Stimulated activated CD4-positive, alpha-beta T cell treated with anti-CD3 and anti-CD28 coated beads, Interleukin-12 subunit alpha, Interleukin-12 subunit beta, amount 100 ng/mL, for 24 hours (primary cell): ENCODE measurements at places on chromosomes 3 and 15.

DNA sequence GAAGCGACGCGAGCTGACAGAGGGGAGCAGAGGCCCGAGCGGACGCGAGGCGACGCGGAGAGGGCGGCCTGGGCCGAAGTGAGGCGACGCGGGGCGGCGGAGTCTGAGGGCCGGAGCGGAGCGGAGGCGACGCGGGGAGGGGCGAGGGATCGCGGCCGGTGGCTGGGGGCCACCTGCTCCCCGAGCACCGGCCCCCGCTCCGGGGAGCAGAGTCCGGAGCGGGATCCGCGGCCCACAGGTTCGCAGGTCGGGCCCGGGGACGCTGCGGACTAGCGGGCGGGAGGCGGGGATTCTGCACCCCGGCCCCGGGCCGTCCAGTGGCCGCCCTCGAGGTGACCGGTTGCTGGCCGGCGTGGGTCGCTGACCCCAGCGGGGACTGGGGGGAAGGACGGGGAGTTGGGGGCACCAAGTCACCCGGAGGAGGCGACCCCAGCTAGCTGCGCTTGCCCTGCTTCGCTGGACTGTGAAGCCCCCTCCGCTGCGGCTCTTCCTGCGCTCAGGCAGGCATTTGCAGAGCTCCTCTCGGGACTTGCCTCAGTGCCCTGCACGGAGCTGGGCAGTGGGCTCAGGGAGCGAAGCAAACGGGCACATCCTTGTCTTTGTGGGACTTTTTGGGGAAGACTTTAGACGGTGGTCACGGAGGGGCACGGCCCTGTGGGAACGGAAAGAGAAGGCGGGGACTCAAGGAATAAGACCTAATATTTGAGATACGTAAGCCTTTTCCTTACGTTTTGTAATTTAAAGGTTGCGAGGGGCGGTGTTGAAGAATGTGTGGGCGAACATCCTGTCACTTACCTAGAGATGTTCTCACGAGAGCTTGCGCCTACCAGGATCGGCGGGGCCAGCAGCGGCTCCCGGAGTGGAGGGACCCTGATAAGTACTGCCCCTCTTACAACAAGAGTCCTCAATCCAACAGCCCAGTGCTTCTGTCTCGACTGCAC, 566 bp downstream of the HMCES start:
- peak; percentile 20 for DNase-seq

- DNase-seq: no peak
These were observed 153.0 kb downstream of the UBE2E2 start for GRCh38 chr3:23356169-23356568.

DNA sequence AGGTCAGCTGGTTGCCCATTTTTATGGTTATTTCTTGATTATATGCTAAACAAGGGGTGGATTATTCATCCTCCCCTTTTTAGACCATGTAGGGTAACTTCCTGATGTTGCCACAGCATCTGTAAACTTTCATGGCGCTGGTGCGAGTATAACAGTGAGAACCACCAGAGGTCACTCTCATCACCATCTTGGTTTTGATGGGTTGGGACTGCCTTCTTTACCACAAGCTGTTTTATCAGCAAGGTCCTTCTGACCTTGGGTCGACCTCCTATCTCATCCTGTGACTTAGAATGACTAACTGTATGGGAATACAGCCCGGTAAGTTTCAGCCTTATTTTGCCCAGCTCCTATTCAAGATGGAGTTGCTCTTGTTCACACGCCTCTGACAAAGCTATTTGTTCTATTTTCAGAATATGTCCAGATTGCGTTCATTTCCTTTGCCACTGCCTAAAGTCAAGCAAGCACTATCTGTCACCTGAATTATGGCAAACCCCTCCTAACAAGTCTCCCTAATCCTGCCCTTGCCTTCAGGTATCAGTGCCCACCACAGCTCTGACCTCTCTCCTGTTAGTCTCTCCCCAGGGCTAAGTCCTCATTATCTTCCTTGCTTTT, 308.5 kb downstream of the ROBO2 start:
- DNase-seq: no peak

- no peak for DNase-seq
These were observed 128.8 kb upstream of the OSTN start for GRCh38 chr3:191070201-191070600.

- DNase-seq: no peak
These were observed 50.5 kb upstream of the KCNMB2 start for GRCh38 chr3:178485756-178486155.

DNA sequence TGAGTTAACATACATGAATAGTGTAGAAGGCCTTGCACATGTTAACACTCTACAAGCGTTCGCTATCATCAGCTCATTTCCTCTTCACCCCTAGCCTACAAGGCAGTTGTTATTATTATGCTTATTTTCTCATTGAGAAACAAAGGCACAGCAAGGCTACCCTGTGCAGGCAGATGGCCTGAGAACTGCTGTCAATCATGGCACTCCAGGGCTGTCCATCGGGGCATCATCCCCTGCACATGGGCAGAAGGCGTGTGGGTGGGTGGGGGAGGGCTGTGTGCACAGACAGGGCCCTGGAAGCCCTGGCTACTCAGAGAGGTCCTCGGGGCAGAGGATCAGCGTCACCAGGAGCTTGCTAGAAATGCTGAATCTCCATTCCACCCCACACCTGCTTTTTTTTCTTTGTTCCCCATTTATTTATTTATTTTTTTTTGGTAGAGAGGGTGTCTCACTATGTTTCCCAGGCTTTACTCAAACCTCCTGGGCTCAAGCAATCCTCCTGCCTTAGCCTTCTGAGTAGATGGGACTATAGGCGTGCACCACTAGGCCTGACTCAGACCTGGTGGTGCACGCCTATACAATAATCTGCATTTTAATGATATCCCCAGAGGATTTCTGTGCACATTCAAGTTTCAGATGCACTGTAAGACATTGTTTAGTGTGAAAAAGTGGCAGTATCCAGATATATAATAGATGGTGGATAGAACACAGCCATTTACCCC, 9.6 kb upstream of the ZXDC start:
- DNase-seq: no peak

GRCh38 chr3:9818666-9819335, 8.7 kb downstream of the TTLL3 start:
- no peak for DNase-seq

DNA sequence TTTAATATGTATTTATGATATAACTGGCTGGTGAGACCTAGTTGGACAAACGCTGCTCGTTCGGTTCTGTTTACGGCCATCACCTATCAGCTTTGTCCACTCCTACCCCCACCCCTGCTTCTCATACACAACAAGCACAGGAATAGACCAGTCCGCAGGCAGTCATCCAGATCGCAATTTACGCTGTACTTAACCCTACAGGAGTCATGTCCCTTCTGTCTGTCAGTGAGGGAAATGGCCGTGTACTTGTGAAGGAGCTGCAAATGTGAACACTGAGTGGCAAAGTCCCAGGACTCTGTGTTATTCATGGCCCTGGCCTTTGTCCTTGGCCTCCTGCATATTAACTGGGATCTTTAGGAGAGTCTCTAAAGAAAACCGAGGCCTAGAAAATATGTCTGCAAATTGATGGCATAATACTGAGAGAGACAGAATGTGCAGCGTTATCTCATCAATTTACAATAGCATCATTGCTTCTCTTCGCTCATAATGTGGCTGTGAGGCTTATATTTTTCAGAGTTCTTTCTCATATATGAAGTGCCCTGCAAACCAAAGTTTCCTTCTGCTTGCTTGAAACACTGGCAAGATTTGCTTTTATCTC, 7.2 kb upstream of the ABHD10 start:
- DNase-seq: no peak
